ENCODE measurements at places on chromosomes 13 and 19. TPM values are rescaled to one million over a fixed set of nuclear protein-coding genes. Genes with fewer than 3 reads are reported as not detected.

Gene ZNF816
- total RNA-seq, result 10.4 TPM

Gene CYP2A6
- not detected for total RNA-seq

Gene GADD45GIP1
- total RNA-seq, result 27.4 TPM

GRCh38 chr19:51566489-51567100 is 4.5 kb upstream of the ZNF175 start:
- no peak overlapping the region for H3K27ac ChIP-seq
- H3K4me3 ChIP-seq, result no peak overlapping the region
- peaks cover 8% of the 10 kb centered on the region for H3K4me1 ChIP-seq
- no peak for DNase-seq
- peaks cover 26% of the 10 kb centered on the region for H3K27me3 ChIP-seq

DNA sequence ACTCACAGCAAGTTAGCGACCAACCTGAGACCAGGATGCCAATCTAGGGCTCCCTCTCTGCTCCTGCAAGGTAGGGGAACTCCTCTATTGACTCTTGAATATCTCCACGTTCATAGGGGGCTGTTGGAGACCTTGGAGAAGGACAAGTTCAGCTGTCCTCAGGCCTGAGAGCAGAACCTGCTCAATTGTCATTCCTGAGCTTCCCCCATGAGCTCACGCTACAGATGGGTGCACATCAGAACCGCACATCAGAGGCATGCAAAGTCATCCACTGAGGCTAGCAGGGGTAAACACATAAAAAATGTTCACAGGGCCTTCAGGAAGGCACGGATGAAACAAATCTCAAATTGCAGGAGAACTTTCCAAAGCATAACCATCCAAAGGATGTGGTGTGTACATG is 168.8 kb upstream of the ZNF507 start:
- peaks cover 5% of the 10 kb centered on the region for H3K27me3 ChIP-seq
- no peaks in the 10 kb centered on the region for H3K36me3 ChIP-seq
- H3K4me3 ChIP-seq, result no peak overlapping the region
- no peak for DNase-seq

DNA sequence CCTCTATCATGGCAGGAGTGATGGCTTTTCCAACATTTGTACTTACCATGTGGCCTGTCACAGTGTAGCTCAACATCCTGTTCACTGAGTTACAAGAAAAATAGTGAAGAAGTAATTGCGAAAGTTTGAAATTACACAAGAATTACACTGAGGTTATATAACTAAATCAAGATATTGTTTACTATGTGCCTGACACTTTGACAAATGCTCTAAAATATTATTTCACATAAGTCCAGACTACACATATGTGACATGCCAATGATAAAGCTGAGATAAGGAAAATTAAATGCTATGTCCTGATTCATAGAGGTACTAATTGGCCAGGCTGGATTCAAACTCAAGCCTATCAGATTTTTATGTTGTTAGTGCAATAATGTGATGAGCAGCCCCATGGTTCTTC is 451.7 kb downstream of the PCDH9 start:
- H3K4me1 ChIP-seq, result no peaks in the 10 kb centered on the region
- no peak overlapping the region for H3K4me3 ChIP-seq
- no peaks in the 10 kb centered on the region for H3K27me3 ChIP-seq
- no peaks in the 10 kb centered on the region for H3K36me3 ChIP-seq

DNA sequence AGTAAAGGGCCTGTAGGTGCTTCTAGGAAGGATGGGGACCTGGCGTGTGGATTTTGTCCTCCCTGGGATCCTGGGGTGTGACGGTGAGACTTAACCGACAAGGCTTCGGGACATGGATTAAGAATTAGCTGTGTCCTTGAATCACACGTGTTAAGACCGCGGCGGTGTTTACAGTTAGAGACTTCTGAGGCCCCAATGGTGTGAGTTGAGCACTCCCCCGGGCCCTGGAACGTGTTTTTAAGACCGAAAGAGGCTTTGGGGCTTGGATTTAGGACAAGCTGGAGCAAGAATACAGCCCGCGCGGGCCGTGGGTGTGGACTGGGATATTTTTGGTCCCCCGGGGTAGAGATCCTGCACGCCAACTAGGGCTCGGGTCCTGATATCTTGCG is 1.2 kb upstream of the SLC27A1 start:
- no peak overlapping the region for H3K27ac ChIP-seq
- H3K27me3 ChIP-seq, result no peaks in the 10 kb centered on the region
- H3K36me3 ChIP-seq, result no peaks in the 10 kb centered on the region
- DNase-seq, result no peak
- H3K4me3 ChIP-seq, result peak overlapping the region; percentile 84
- peaks cover 26% of the 10 kb centered on the region for H3K4me1 ChIP-seq

- no peak overlapping the region for H3K4me3 ChIP-seq
- no peak overlapping the region for H3K27ac ChIP-seq
- H3K4me1 ChIP-seq, result no peaks in the 10 kb centered on the region
Measured at GRCh38 chr13:67090856-67091255, 139.3 kb downstream of the PCDH9 start.

GRCh38 chr13:48400850-48401291 is 12.0 kb downstream of the LPAR6 start:
- H3K27ac ChIP-seq, result peak overlapping the region; percentile 9
- H3K36me3 ChIP-seq, result peaks cover 11% of the 10 kb centered on the region
- no peaks in the 10 kb centered on the region for H3K27me3 ChIP-seq
- peaks cover 58% of the 10 kb centered on the region for H3K4me1 ChIP-seq
- no peak for DNase-seq
- H3K4me3 ChIP-seq, result no peak overlapping the region

DNA sequence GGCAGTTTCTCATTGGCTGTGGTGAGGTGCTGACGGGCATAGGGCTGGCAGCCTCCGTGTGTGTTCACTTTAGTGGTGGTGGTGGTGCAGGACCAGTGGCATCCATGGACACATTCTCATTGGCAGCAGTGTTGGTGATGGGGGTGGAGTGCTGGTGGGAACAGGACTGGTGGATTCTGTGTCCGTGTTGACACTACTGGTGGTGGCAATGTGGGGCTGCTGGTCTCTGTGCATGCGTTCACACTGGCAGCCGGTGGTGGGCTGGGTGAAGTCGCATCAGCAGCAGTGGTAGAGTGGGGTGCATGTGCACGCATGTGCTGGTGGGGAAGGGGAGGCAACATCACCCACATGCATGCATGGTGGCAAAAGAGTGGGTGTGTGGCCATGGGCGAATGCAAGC is 1471.4 kb upstream of the PCDH20 start:
- no peak overlapping the region for H3K27ac ChIP-seq
- no peaks in the 10 kb centered on the region for H3K4me1 ChIP-seq
- no peak overlapping the region for H3K4me3 ChIP-seq
- H3K36me3 ChIP-seq, result no peaks in the 10 kb centered on the region

DNA sequence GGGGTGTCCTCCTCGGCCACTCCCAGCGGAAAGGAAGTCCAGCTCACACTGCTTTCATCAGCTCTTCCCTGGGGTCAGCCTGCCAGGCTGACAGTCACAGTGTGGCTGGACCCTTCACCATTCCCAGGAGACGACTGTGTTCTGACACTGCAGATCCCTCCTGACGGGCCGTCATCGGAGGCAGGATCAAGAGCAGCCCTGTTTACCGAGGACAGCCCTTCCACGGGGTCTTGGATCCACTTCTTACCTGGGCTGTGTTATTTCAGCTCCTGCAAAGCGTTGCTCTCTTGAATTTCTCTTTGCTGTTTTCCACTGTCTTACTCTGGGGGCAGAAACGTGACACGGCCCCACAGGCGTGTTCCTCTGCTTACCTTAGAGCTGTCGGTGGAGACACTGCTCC is 149.9 kb upstream of the SOX1 start:
- H3K27me3 ChIP-seq, result peaks cover 11% of the 10 kb centered on the region
- no peak for DNase-seq
- H3K4me1 ChIP-seq, result no peaks in the 10 kb centered on the region
- H3K36me3 ChIP-seq, result no peaks in the 10 kb centered on the region
- H3K27ac ChIP-seq, result no peak overlapping the region
- H3K4me3 ChIP-seq, result no peak overlapping the region

DNA sequence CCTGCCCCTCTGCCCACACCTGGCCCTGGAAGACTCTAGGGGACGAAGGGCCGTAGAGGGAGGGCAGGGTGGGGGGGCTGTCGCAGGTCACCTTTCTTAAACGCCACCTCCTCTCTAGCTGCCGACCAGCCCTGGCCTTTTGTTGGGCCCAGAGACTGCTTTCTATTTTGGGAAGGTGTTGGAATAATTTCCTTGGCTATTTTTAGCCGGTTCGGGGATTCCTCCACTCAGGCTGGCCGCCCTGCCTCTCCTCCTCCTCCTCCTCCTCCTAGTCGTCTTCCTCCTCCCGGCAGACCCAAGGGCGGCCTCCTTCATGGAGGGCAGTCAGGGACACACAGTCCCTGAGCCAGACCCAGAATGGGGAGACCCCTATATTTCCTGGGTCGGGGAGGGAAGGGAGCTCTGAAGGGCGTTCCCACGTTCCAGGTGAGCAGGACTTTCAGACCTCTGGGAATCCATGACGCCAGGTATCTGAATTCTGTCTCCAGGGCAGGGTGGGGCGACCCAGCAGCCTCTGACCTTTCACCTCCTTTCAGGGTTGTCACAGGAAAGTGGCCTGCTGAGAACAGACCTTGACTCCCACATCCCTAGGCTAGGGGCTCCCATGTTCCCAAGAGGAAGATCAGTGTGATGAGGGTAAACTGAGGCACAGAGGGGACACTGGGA is 19.9 kb downstream of the GADD45B start:
- H3K4me1 ChIP-seq, result peaks cover 16% of the 10 kb centered on the region
- H3K4me3 ChIP-seq, result no peak overlapping the region
- H3K27me3 ChIP-seq, result peaks cover 31% of the 10 kb centered on the region
- no peak overlapping the region for H3K27ac ChIP-seq
- no peaks in the 10 kb centered on the region for H3K36me3 ChIP-seq
- no peak for DNase-seq

DNA sequence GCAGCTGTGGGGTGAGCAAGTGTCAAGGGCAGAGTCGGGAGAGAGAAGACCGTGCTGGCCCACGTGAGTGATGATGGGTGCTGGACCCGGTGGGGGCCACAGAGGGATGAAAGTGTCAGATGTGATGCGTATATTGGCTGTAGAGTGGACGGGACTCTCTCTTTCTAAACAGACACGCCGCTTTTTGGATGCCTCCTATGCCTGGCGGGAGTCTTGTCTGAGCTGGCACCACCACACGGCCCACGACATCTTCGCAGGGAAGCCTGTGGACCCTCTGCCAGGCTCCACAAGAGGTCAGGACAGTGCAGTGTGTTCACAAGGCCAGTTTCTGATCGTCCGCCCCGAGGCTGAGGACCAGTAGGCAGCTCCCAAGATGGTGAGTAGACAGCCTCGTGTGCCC is 12.9 kb upstream of the MRI1 start:
- no peak for DNase-seq
- H3K36me3 ChIP-seq, result peaks cover 25% of the 10 kb centered on the region
- no peak overlapping the region for H3K4me3 ChIP-seq
- no peak overlapping the region for H3K27ac ChIP-seq
- H3K27me3 ChIP-seq, result no peaks in the 10 kb centered on the region
- H3K4me1 ChIP-seq, result peaks cover 37% of the 10 kb centered on the region

GRCh38 chr19:18833849-18834643 is 2.3 kb downstream of the UPF1 start:
- peak overlapping the region; percentile 72 for H3K27ac ChIP-seq
- H3K4me1 ChIP-seq, result peaks cover 56% of the 10 kb centered on the region
- DNase-seq, result no peak
- H3K27me3 ChIP-seq, result no peaks in the 10 kb centered on the region
- H3K36me3 ChIP-seq, result peaks cover 49% of the 10 kb centered on the region

DNA sequence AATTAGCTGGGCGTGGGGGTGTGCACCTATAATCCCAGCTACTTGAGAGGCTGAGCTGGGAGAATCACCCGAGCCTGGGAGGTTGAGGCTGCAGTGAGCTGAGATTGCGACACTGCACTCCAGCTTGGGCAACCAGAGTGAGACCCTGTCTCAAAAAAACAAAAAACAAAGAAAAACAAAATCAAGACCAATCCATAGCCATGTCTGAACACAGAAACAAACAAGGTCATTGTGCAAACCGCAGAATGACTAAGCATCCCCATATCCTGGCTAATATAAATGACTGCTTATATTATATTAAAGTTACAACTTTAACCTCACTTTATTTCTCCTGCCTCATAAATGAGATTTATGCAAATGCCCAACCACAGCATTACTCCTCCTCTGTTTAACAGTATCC is 2.3 kb upstream of the LYPD3 start:
- H3K4me1 ChIP-seq, result peaks cover 61% of the 10 kb centered on the region
- no peak for DNase-seq
- H3K27me3 ChIP-seq, result no peaks in the 10 kb centered on the region
- H3K4me3 ChIP-seq, result no peak overlapping the region

GRCh38 chr19:18672606-18673337 is 10.7 kb upstream of the CRTC1 start:
- no peaks in the 10 kb centered on the region for H3K4me1 ChIP-seq
- H3K27me3 ChIP-seq, result no peaks in the 10 kb centered on the region
- DNase-seq, result no peak
- H3K27ac ChIP-seq, result no peak overlapping the region
- no peak overlapping the region for H3K4me3 ChIP-seq

- H3K27ac ChIP-seq, result no peak overlapping the region
- H3K27me3 ChIP-seq, result peaks cover 40% of the 10 kb centered on the region
- peak; percentile 86 for DNase-seq
- H3K4me3 ChIP-seq, result no peak overlapping the region
Measured at GRCh38 chr19:41785653-41786052, 10.7 kb upstream of the CEACAM3 start.

GRCh38 chr19:16461630-16462051 is 10.1 kb downstream of the EPS15L1 start:
- H3K4me1 ChIP-seq, result peaks cover 50% of the 10 kb centered on the region
- no peaks in the 10 kb centered on the region for H3K27me3 ChIP-seq
- no peak for DNase-seq
- H3K27ac ChIP-seq, result no peak overlapping the region

DNA sequence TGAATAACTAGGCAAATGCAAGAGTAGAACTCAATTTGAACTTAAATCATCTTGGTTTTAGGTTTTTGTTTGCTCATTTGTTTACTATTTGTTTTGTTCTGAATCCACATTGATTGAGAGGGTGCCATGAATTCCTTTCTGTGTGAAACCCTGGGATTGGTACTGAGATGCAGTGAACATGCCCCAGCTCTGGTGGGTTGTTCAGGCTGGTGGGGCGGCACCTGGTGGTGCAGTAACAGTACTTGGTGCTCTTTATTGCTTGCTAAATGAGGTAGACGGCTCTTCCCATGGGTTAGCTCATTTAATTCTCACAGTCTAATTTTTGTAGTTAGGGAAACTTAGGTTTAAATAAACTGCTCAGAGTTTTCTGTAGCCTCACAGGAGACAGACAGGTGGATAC is 48.4 kb downstream of the WASF3 start:
- peaks cover 3% of the 10 kb centered on the region for H3K27me3 ChIP-seq
- no peak overlapping the region for H3K4me3 ChIP-seq
- H3K4me1 ChIP-seq, result no peaks in the 10 kb centered on the region
- no peak overlapping the region for H3K27ac ChIP-seq
- no peaks in the 10 kb centered on the region for H3K36me3 ChIP-seq
- DNase-seq, result no peak
